H1 (cell line): ENCODE measurements at places on chromosomes 12 and 14. TPM values are rescaled to one million over a fixed set of nuclear protein-coding genes. Genes with fewer than 3 reads are reported as not detected.

GRCh38 chr14:63273717-63274655, 44.7 kb downstream of the GPHB5 start:
- no peak for DNase-seq

GRCh38 chr12:3559601-3560294, 68.7 kb downstream of the PRMT8 start:
- DNase-seq, result no peak

DNA sequence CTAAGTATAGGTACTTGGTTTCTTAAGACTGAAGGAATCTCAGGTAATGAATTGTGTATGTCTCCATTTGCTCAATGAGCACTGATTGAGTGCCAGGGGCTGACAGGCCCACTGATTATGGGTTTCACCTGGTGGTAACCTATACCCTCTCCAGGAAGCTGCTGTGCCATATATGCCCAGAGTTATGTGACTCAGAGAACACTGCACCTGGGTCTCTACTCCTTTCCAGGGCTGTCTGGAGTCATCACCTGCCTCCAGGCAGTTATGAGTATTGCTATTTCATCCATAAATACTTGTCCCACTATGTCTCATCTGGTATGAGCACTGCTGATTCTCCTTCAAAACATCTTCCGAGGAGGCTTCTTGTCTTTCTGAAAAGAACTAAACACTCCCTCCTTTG, 692.9 kb downstream of the BCL11B start:
- DNase-seq, result no peak

- DNase-seq, result no peak
Measured at GRCh38 chr14:105153331-105153731, 15.2 kb downstream of the JAG2 start.

DNA sequence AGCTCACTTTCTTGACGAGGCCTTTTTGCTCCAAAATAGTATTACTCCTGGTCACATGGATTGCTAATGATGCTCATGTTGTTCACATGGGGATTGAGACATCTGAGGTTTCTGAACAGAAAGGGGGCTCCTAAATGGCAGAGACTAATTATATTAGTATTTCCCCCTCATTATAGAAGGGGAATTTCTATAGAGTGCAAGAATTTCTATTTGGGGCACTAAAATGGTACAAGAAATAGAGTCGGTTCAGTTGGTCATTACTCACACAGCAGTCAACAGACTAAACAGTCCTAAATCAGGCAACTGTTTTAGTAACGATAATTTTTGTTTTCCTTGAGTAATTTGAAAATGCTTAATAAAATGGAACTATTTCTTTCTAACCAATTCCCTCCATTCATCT, 108.9 kb downstream of the DACT1 start:
- DNase-seq, result no peak

Gene PMCH
- total RNA-seq, result not detected in 2 replicates

Gene DTX1
- 6.9 and 8.6 TPM in 2 replicates for total RNA-seq
